ENCODE measurements at places on chromosomes 6 and 20.

- DNase-seq: peak; percentile 95
These were observed at the start of gene C6orf136 for GRCh38 chr6:30646450-30647241. TSS of gene C6orf136 (plus strand) at chr6:30647133. CDS start at chr6:30647232, 99 bp downstream.

GRCh38 chr6:2081155-2082138 is 164.0 kb downstream of the GMDS start:
- DNase-seq: peak; percentile 43

DNA sequence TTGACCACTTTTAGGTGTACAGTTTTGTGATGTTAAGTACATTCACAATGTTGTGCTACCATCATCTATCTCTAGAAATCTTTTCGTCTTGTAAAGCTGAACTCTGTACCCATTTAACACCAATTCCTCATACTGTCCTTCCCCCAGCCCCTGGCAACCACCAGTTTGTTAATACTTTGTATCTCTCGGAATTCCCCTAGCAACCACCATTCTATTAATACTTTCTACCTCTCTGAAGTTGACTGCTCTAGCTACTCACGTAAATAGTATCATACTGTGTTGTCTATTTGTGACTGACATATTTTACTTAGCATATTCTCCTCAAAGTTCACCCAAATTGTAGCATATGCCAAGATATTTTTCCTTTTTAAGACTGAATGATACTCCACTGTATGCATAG is 82.3 kb upstream of the CLDN20 start:
- DNase-seq: no peak

DNA sequence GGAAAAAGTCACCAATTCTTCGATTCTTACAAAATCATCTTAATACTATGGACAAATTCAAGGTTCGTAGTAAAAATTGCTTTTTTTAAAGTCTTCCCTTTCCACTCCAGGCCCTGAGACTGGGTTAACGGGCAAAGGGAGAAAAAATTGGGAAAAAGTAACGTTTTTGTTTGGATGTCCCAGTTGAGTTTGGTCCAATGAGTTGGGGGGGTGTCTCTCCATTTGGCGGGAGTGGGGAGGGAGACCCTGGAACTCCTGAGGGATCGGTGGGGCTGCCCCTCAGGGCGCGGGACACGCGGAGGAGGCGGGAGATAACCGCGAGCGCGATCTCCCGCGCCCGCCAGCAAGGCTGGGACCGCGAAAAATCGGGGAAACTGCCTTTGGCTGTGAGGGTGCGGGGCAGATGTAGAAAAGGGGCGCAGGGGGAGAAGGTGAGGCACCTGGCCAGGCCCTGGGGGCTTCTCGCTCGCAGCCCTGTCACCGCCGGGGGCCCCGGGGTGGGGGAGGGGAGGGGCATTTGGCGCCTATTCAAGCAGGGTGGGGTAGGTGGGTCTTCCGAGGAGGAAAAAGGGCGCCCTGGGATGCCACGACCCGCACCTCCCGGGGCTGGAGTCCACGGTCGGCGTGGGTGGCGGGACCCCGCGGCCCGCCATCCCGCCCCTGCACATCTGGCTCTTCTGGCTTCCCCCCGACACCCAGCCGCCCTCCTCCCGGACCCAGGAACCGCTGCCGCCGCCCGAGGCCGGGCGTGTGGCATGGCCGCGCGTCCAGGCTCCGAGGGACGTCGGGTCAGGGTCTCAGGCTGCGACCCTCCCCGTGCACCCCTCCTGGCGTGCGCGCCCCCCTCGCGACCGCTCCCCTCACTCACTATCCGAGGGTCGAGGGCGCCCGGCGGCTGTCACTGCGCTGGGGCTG is 595 bp downstream of the FBXO5 start:
- DNase-seq: no peak

DNA sequence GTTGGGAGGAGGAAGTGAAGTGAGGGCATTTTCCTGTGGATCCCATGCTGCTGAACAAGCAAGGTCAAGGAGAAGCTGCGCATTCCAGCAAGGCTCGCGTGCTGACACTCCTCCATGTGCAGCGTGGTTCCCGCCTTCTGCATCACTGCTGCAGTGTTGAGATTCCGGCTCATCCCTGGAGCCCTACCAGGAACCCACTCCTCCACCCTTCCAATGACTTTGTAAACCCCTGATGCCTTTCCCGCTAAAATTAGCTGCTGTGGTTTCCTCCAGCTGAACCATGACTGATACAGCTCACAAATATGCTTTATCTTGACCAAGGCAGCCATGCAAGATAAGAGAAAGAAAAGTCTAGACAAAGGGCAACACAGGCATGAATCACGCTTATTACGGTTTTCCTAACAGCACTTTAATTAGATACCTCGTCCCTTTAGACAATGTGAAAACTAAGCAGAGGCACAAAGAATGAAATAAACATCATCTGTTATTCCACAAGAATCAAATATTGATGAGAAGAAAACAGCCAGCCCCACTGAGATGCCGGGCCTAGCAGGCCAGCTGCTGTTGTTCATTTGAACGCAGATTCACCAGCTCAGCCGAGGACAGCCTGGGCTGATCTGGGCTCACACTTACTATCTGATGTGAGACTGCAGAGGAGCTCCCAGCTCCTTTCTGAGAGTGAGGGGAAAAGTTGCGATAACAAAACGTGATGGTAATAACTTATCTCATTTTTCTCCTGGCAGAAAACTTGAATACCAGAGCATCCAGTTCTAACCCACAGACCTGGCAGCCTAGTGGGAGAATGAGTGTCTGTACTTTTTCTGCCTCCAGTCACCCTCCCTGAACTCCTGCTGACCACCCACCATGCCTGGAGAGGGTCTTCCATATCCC is 14.2 kb upstream of the BNIP5 start:
- DNase-seq: no peak

DNA sequence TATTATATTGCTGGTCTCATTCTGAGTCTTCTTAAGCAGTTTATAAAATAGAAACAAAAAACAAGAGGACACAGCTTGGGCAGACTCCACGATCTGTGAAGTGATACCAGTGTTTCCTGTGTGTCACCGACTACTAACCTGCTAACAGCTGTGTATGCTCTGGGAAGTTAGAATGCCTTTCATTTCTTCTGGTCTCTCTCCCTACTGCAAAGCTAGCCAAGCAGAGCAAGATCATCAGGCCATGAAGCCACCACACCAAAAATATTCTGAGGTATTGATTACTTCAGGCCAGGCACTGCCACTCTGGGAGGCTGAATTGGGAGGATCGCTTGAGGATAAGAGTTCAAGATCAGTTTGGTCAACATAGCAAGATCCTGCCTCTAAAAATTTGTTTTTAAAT is 46.9 kb upstream of the SMIM29 start:
- DNase-seq: no peak

DNA sequence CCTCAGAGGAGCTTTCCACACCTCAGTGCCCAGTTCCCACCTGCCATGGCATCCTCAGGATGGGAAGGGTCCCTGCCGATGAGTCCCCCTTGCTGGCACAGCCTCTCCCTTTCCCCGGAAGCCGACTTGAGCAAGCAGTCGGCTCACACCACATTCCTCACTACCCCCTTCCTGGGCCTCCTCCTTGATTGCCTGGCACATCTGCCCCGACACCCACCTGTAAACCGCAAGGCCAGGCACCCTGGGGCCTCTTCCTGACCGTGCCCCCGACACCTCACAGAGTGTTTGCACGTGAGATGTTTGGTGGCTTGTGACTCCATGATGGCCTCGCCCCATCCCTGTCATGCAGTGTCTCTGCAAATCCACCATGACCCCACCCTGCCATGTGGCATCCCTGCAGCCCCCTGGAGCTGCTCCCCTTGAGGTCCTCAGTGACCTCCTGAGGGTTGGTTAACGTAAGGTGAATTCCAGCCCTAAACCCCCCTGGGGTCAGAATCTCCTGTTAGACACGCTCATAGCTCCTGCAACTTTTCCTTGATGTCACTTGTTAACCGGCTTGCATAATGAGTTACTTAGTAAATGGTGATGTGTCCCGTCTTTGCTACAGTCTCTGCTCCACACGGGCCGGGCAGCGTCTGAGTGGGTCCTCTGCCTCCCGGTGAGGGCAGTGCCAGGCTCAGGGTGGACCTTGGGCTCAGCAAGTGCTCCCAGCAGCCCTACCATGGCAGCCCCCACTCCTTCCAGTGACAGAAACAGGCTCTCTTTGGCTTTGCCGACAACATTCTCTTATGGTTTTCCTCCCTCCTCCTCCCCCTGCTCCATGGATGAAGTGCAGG is 115.9 kb upstream of the FRMD1 start:
- no peak for DNase-seq

GRCh38 chr20:58238490-58238889 is 10.0 kb upstream of the ANKRD60 start:
- no peak for DNase-seq

DNA sequence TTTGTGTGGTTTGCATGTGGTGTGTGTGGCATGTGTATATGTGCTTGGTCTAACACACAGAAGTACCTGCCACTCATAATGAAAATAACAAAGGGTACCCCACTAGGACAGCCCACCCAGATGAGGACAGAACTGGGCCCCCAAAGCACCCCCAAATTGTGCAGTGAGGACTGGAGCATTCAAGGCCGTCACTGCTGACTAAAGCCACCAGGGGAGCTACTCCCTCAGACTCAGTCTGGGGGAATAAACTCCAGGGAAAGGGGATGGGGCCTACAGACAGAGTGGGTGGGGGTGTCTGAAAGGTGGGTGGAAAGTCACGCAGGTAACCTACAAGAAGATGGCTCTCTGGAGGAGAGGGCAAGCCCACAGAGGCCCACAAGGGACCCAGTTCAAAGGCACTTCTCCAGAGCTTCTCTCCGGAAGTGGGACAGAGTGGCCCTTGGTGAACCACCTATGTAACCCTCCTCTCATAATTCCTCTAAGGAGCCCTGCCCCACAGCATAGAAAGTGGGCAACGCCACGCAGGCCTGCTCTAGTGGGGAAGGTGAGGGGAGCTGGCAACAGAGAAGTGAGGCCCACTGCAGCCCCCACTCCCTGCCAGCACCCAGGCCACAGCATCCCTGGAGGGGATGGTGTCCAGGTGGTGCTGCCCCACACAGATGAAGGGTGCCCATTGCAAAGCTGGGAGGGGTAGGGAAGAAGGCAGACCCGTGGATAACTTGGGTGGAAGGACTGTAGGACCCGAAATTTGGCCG is 122.8 kb upstream of the MAFB start:
- DNase-seq: no peak

DNA sequence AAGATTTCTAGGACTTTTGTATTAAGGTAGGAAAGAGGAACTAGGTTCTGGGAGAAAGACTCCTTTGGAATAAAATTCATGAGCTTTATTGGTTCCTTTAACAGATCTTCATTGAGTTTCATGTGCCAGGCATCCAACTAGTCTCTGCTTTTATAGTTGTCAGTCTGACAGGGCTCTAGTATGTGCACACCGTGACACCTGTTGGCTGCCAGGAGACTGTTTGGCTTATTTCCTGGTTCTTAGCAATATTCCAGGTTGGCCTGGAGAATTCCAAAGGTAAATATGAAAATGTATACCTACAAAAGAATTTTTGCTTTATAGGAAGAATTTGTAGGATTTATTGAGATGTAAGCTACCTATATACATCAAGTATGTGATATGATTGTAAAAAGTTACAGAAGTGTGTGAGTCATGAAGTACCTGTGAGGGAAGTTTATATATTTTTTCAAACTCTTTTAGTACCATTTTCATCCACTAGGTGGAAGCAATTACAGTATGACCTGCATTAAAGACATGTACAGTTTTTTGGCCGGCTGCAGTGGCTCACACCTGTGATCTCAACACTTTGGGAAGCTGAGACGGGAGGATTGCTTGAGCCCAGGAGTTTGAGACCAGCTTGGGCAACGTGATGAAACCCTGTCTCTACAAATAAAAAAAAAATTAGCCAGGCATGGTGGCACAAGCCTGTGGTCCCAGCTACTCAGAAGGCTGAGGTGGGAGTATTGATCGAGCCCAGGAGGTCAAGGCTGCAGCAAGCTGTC is 35.2 kb downstream of the NDUFAF5 start:
- no peak for DNase-seq

- no peak for DNase-seq
These were observed 62.7 kb downstream of the PLCB1 start for GRCh38 chr20:8194721-8195120.

DNA sequence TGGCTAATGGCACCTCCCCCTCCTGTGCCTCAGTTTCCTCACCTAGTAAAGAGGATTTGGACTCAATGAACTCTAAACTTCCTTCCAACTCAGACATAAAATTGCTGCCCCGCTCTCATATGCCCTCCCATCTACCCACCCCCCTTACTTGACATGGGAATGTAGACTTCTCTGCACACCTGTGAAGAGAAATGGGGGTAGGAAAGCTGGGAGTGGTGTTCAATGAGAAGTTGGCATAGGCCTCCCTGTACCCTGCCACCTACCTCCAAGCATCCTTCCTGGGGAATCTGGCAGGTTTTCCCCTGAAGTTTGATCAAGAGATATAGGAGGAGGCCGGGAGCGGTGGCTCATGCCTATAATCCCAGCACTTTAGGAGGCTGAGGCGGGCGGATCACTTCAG is 3.9 kb upstream of the POU5F1 start:
- DNase-seq: no peak

- no peak for DNase-seq
These were observed at the start of gene PERP for GRCh38 chr6:138107078-138107751. TSS of gene PERP (minus strand) at chr6:138107419. CDS start at chr6:138107340, 79 bp downstream.

GRCh38 chr6:137722749-137723272 is 144.2 kb upstream of the TNFAIP3 start:
- no peak for DNase-seq

DNA sequence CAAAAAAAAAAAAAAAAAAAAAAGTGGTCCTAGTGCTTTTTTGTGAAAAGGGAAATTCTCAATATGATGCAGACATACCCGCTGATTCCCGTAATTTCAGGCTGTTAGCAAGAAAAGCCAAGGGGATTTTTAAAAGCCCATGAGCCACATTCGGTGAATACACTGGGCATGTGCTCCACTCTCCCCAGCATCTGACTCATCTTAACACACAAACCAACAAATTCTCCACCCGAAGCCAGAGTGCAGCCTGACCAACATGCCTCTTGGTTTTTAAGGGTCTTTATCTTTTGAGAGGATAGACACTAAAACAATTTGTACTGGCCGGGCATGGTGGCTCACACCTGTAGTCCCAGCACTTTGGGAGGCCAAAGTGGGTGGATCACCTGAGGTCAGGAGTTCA is 45.5 kb upstream of the CD83 start:
- DNase-seq: no peak

DNA sequence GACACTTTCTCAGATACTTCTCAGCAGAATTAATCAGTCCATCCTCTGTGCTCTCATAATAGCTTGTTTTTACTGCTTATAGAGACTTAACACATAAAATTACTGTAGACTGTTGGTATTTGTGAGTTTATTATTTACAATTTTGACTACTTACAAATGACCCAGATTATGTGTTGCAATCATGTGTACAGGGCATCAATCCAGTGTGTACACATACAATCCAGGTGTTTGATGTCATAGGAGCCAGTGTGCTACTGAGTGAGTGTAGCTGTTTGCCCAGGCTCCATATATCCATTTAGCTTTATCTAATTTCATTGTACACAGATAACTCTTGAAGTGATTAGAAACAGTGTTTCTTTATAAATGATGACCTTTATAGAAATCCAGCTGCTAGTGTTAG is 31.3 kb downstream of the TRMT11 start:
- DNase-seq: no peak

DNA sequence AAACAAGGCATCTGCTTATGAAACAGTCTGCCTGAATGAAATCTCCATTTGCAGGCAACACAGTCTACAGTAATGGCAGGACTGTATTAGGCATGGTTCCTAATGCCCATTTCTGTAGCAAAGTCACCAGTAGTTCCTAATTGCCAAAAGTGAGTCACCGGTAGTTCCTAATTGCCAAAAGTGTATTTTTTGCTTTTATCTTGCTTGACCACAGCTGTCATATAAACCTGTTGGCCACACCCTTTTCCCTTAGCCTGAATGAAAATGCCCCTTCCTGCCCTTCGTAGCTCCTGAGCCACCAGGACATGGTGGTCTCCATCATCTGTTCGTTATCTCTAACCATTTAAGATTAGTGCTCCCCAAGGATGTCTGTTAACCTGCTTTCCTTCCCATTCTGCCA is 34.5 kb downstream of the MTHFD1L start:
- DNase-seq: no peak

GRCh38 chr6:23213193-23213592 is 643.8 kb downstream of the HDGFL1 start:
- DNase-seq: no peak

Data from NK-92 treated with Interleukin-12 subunit alpha and Interleukin-12 subunit beta, amount 100 ng/mL, for 24 hours (cell line).